ENCODE measurements at places on chromosomes 3 and 15.

GRCh38 chr3:17444865-17445264, 297.6 kb downstream of the TBC1D5 start:
- no peak overlapping the region for H3K4me3 ChIP-seq
- no peaks in the 10 kb centered on the region for H3K36me3 ChIP-seq
- DNase-seq = no peak
- no peaks in the 10 kb centered on the region for H3K27me3 ChIP-seq

DNA sequence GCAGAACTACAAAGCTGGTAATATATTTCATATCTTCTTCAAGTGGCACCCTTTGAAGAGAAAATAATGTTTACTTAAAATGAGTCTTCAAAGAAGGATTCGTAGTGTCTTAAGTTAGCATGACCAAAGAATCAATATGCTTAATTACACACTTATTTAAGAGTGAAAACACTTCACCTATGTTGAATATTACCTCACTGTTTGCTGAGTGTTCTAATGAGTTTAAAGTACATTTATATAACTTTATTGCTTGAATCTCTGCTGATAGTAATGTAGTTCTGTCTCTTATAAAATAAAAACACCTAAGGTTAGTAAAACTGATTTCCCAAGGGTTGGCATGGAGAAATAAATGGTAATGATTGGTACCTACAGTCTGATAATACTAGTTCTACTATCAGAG, 143.3 kb upstream of the SLC2A2 start:
- no peaks in the 10 kb centered on the region for H3K4me1 ChIP-seq
- no peaks in the 10 kb centered on the region for H3K27me3 ChIP-seq
- H3K27ac ChIP-seq = no peak overlapping the region

DNA sequence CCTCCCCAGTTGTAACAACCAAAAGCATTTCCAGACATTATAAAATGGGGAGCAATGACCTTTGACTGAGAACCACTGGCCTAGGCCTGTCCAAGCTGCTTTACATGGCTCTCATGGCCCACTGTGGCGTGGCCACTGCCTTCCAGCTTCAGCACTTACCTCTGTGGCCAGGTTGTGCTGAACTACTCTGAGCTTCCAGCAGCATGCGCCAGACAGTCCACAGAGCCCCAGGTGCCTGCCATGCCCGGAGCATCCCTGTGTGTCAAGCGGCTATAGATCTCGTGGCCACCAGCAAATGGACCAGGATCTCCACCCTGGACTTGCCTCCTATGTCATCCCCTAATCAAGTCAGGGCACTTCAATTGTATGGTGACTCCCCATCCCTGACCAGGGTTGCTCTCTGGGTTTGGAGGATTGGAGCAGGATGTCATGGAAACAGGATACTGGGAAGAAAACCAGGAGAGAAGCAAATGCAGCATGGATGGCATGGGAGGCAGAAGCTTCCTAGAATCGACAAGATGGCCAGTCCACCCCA, 199.7 kb downstream of the UACA start:
- H3K36me3 ChIP-seq = no peaks in the 10 kb centered on the region
- H3K27me3 ChIP-seq = no peaks in the 10 kb centered on the region
- H3K4me3 ChIP-seq = no peak overlapping the region
- no peak overlapping the region for H3K27ac ChIP-seq
- H3K4me1 ChIP-seq = no peaks in the 10 kb centered on the region

DNA sequence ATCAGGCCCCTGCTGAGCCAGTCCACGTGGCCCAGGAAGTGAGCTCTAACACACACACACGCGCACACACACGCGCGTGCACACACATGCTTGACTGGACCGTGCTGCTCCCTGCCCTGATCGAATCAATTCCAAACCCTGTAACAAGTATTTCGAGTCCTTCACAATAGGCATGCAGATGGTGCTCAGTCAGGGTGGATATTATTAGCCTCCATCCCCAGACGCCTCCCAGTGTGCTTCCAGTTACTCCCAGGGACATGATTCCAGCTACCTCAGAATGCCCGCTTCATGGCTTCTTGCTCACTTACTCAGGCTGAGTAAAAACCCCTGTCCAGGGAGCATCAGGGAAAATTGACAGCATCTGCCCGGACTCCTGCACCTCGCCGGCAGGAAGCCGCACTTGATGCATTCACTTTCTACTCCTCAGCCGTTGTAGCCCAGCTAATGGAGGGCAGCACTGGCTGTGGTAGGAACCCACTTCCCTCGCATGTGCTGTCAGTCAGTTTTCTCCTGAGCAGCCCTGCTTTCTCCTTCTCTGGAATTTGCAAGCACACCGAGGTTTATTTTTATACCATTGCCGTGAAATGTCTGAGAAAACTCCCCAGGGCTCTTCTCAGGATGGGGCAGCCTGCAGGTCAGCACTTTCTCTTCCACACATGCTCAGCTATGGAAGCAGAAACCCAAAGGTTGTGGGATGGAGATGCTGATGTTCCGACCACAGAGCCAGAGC, 126.1 kb upstream of the ABHD17C start:
- no peak for DNase-seq
- H3K27ac ChIP-seq = no peak overlapping the region
- no peaks in the 10 kb centered on the region for H3K4me1 ChIP-seq
- no peak overlapping the region for H3K4me3 ChIP-seq
- H3K36me3 ChIP-seq = no peaks in the 10 kb centered on the region

DNA sequence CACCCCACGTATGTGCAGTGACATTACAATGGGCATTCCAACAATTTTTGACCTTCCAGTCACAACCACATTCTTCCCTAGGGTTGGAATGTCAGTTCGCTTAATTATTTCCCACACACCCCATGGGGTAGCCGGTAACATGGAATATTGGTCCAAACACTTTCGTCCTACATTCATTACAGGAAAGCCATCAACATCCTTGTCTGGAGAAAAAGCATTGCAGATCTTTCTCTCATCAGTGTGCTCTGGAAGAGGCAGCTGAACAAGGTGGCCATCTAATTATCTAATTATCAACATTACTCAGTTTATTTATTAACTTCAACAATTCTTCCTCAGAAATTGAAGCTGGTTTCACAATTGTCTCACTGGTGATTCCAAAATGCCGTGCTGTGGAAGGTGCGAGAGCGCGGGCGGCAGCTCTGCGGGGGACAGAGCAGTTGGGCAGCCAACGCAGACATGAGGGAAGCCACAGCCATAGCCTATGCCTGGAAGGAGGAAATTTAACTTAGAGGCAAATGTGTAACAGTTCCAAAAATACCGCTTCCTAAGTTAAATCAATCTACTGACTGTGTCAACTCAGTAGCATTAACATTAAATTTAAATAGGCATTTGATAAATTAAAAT, 1158.9 kb upstream of the EPHA6 start:
- no peaks in the 10 kb centered on the region for H3K27me3 ChIP-seq
- no peak overlapping the region for H3K27ac ChIP-seq
- H3K4me3 ChIP-seq = no peak overlapping the region
- DNase-seq = peak; percentile 8
- H3K4me1 ChIP-seq = no peaks in the 10 kb centered on the region
- H3K36me3 ChIP-seq = no peaks in the 10 kb centered on the region

DNA sequence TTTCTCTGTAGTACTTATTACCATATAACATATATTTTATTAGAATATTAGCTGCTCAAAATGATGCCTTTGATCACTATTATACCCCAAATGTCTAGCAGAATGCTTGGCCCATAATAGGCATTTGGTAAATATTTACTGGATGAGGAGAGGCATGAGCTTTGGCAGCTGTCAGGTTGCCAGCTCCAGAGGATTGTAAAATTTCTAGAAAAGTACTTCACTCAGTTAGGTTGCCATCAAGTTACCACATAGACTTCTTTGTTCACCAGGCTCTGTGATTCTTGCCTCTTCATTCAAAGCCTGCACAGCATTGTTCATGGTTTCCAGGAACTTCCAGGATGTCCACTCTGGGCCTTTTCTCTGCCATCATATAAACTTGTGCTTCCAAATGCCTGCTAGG, 582.8 kb downstream of the PDCD6IP start:
- no peaks in the 10 kb centered on the region for H3K36me3 ChIP-seq
- no peaks in the 10 kb centered on the region for H3K4me1 ChIP-seq
- DNase-seq = no peak
- no peaks in the 10 kb centered on the region for H3K27me3 ChIP-seq
- no peak overlapping the region for H3K4me3 ChIP-seq
- no peak overlapping the region for H3K27ac ChIP-seq

DNA sequence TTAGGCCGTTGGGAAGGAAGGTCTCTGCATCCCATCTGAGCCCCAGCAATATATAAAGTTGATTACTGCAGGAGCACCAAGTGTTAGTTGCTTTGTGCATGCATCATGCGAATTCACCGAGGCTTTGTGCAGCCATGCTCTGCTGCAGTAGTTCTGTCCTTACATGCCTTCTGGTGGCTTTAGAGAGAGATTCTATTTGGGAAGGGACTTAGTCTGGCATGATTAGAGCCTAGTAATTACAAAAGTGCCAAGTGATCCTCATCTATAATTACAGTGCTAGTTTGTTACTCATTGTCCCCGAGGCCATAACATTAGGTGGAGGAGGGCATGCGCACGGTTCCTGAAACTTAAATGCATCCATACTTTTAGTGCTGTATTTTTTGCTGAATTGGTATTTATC, 353.6 kb downstream of the CNTN4 start:
- no peaks in the 10 kb centered on the region for H3K27me3 ChIP-seq
- DNase-seq = no peak
- H3K36me3 ChIP-seq = no peaks in the 10 kb centered on the region
- H3K4me3 ChIP-seq = no peak overlapping the region

DNA sequence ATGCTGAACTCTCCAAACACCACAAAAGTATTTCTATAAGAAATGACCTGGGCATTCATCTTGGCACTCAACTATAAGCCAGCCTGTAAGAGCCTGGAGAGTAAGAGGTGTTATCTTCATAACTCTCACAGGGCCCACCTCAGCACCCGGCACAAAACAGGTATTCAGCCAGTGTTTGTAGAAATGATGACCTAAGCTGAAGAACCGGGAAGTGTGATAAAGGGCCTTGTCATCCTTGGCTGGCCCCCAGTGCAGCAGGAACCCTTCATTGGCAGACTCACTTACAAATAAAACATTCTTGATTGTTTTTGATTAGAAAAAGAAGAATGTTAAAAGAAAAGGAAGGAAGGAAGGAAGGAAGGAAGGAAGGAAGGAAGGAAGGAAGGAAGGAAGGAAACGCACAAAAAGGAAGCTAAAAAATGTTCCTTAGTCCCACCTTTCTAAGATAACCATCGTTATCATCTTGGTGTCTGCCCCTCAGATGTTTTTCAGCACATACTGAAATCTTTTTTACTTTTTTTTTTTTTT, 52.1 kb downstream of the DAPK2 start:
- H3K36me3 ChIP-seq = no peaks in the 10 kb centered on the region
- DNase-seq = no peak
- no peak overlapping the region for H3K27ac ChIP-seq
- H3K4me1 ChIP-seq = no peaks in the 10 kb centered on the region
- H3K27me3 ChIP-seq = no peaks in the 10 kb centered on the region
- no peak overlapping the region for H3K4me3 ChIP-seq

GRCh38 chr15:49122541-49123062, 32.8 kb downstream of the COPS2 start:
- H3K36me3 ChIP-seq = no peaks in the 10 kb centered on the region
- no peaks in the 10 kb centered on the region for H3K4me1 ChIP-seq
- no peak for DNase-seq
